WTC11 (cell line): ENCODE measurements at places on chromosomes 5 and 9. TPM values are rescaled to one million over a fixed set of nuclear protein-coding genes. Genes with fewer than 3 reads are reported as not detected.

- no peaks in the 10 kb centered on the region for H3K36me3 ChIP-seq
- H3K27ac ChIP-seq = no peak overlapping the region
- no peaks in the 10 kb centered on the region for H3K27me3 ChIP-seq
These were observed 34.7 kb downstream of the ADAMTSL2 start for GRCh38 chr9:133569121-133569785.

Gene SELENOP
- 13.2 to 18.0 TPM (median 17.4 TPM) in 3 replicates for total RNA-seq

Gene PLAC8L1
- total RNA-seq = 0.30 to 0.77 TPM (median 0.55 TPM) in 3 replicates

GRCh38 chr5:3590967-3591900, 4.4 kb upstream of the IRX1 start:
- H3K27me3 ChIP-seq = peaks cover 91% of the 10 kb centered on the region
- H3K4me1 ChIP-seq = peaks cover 31% of the 10 kb centered on the region
- peak overlapping the region; percentile 63 for H3K4me3 ChIP-seq

Gene PIP5K1B
- total RNA-seq = 5.2 to 6.0 TPM (median 5.7 TPM) in 3 replicates

- H3K4me3 ChIP-seq = no peak overlapping the region
- peak overlapping the region; percentile 65; the same call in 1 of the 2 replicates for H3K27ac ChIP-seq
- peaks cover 2% of the 10 kb centered on the region for H3K36me3 ChIP-seq
- no peaks in the 10 kb centered on the region; the same call in 1 of the 2 replicates for H3K27me3 ChIP-seq
- H3K4me1 ChIP-seq = peaks cover 18% of the 10 kb centered on the region
These were observed 14.4 kb downstream of the FGD3 start for GRCh38 chr9:92961627-92962302.

DNA sequence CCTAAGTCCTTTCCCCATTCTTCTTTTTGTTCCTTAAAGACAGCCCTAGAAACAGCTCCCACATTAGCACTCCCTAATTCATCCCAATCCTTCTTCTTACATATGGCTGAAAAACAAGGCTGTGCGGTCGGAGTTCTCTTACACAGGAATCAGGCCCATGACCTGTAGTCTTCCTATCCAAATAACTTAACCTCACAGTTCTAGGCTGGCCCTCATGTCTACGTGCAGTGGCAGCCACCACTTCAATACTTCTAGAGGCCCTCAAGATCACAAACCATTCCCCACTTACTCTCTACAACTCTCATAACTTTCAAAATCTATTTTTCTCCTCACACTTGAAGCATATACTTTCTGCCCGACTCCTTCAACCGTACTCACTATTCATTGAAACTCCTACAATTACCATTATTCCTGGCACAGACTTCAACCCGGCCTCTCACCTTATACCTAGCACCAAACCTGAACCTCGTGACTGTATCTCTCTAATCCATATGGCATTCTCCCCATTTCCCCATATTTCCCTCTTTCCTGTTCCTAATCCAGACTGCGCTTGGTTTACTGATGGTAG, 59.3 kb downstream of the RAPGEF6 start:
- H3K4me3 ChIP-seq = no peak overlapping the region
- DNase-seq = no peak
- H3K4me1 ChIP-seq = no peaks in the 10 kb centered on the region
- H3K27me3 ChIP-seq = no peaks in the 10 kb centered on the region
- H3K27ac ChIP-seq = no peak overlapping the region
- peaks cover 32% of the 10 kb centered on the region for H3K36me3 ChIP-seq

GRCh38 chr5:65068410-65068809, 299.7 kb downstream of the CWC27 start:
- H3K36me3 ChIP-seq = no peaks in the 10 kb centered on the region
- H3K27ac ChIP-seq = no peak overlapping the region
- H3K27me3 ChIP-seq = no peaks in the 10 kb centered on the region
- no peak for DNase-seq

DNA sequence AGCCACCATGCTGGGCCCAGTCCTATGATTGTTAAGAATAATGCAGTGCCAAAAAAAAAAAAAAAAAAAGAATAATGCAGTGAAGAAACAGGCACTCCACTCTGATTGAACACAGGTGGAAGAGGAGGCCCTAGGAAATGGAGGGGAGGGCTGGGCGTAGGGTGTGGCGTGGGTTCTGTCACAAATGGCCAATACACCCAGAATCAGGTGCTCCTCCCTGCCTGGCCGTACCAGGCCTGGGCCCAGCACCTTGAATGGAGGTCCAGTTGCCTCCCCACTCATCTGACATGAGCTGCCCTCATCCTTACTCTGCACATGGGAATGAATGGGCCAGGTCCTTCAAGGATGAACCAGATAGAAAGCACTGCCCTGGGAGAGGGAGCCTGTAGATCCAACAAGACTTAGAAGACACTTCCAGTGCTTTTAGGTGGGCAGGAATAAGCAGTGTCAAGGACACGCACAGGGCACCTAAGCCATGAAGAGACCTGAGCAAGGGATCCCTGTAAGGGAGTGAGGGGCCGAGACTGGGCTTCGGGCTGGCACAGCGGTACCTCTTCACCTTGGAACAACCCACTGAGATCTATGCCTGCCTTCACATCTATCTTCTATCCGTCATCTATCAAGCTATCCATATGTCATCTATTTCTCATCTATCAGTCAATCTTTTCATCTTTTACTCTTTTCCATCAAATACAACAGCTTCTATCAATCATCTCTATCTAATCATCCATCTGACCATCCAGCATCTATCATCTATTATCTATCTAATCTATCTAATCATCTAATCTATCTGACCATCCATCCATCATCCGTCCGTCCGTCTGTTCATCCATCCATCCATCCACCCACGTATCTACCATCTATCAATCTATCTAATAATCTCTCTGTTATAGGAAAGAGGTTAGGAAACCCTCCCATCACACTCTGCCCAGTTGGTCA, 15.9 kb downstream of the NINJ1 start:
- peaks cover 2% of the 10 kb centered on the region; the same call in 1 of the 2 replicates for H3K36me3 ChIP-seq
- no peak for DNase-seq
- no peaks in the 10 kb centered on the region for H3K27me3 ChIP-seq
- H3K27ac ChIP-seq = no peak overlapping the region
- H3K4me3 ChIP-seq = no peak overlapping the region

Gene AHRR
- 4.5 to 9.7 TPM (median 7.0 TPM) in 3 replicates for total RNA-seq

DNA sequence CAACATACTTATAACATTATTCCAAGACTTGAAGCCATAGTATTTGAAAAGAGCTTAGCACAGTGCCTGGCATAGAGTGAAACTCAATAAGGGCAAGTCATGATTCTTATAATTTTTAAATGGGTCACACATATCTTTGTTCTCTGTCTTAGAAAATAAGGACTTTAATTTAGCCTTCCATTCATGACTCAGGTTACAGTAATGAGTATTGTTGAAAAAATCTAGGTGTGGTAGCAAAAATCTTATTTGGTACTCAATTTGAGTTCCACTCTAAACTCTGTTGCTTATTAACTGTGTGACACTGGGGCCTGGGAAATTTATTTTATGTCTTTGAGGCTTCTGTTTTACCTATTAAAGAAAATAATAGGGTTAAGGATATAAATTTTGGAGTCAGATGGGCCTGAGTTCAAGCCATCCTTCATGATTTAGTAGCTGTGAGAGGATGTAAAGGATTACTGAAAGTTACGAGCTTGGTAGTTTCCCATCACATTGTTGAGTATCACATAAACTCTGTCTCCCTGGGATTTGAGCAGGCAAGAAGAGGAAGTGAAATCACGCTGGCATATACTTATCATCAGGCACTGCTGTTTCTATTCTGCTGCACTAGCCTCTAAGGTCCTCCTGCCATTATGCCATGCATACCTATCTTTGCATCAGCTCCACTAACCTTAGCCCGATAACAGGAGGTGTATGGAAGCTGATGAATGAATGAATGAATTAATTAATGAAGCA, 1.5 kb downstream of the SPINK9 start:
- H3K27ac ChIP-seq = no peak overlapping the region
- H3K4me3 ChIP-seq = no peak overlapping the region
- H3K36me3 ChIP-seq = no peaks in the 10 kb centered on the region
- no peaks in the 10 kb centered on the region for H3K27me3 ChIP-seq
- no peaks in the 10 kb centered on the region for H3K4me1 ChIP-seq

DNA sequence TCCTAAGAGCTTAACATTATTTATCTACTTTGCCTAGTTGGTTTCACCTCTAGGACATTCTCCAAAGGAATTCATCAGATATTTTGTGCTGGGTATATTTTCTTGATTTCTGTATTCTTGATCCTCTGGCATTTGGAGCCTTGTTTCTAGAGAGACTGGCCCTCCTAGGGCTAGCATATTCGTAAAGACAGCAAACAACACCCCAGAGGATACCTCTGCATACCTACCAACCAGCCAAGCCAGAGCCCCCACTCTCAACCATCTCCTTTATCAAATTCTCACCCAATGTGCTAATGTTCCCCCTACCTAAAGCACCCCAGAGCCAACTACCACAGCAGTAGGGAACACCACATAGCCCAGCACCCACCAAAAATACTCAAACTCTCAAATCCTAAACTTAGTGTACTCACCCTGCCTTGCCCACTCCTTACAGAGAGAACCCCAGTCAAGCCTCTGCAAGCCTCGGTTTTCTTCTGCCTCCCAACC, 149.5 kb downstream of the SEMA5A start:
- DNase-seq = no peak
- no peak overlapping the region for H3K4me3 ChIP-seq
- H3K36me3 ChIP-seq = 0 out of 2 replicates have a peak, but pooled peaks cover 5% of the 10 kb centered on the region
- H3K27ac ChIP-seq = no peak overlapping the region

- no peak for DNase-seq
- H3K4me3 ChIP-seq = no peak overlapping the region
- no peaks in the 10 kb centered on the region for H3K36me3 ChIP-seq
- peaks cover 21% of the 10 kb centered on the region for H3K4me1 ChIP-seq
- no peaks in the 10 kb centered on the region for H3K27me3 ChIP-seq
These were observed 162.0 kb downstream of the SLC25A46 start for GRCh38 chr5:110900829-110901228.

DNA sequence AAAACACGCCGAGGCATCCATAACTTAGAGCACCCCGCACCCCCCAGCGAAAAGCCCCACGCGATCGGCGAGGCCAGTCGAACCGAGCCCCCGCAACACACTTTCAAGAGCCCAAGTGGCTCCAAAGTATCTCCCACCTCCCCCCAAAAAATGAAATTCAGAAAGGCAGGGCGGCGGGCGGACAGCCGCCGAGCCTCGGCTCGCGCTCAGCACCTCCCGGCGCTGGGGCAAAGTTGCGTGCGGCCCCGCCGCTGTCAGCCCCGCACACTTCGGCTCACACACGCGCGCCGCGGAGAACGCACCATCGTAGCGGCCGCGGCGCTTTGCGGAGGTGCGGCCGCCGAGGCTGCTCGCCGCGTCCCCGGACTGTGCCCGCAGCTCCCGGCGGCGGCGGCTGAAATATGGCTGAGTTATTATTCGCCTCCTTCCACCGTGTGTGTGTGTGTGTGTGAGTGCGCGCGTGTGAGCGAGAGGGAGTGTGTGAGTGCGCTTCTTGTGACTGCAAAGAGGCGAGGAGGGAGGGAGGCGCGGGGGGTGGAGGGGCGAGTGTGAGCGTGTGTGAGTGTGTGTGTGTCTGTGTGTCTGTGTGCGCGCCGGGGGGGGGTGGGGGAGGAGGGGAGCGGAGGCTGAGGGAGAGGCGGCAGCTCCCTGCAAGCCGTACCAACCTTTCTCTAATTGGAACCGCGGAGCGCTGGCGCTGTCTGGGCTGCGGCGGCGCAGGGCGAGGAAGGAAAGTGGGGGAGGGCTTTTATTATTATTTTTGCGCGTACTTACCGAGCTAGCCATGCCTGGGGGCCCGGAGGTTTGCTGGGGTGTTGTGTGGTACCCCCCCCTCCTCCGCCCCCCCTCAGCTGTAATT, 599 bp downstream of the MLLT3 start:
- no peak overlapping the region for H3K27ac ChIP-seq
- DNase-seq = peak; percentile 49
- peak overlapping the region; percentile 73 for H3K4me3 ChIP-seq
- H3K4me1 ChIP-seq = peaks cover 29% of the 10 kb centered on the region

DNA sequence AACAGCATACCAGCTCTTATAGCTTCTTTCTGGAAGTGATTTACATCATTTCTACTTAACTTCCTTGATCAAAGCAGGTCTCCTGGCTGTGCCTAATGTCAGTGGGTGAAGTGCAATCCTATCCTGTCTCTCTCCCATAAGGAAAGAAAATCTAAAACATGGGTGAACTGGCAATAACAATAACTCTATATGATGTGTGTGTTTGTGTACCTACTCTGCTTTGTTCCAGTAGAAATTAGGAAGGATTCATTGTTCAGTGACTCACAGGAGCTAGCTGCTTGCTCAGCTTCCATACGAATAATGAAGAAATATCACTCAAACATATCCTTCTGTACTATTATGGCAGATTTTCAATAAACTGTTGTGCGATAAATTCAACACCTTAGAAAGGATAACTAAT, 123.7 kb downstream of the ADGRV1 start:
- DNase-seq = no peak
- no peaks in the 10 kb centered on the region for H3K27me3 ChIP-seq
- H3K4me1 ChIP-seq = peaks cover 7% of the 10 kb centered on the region; the same call in 1 of the 2 replicates
